Colonic mucosa (tissue), 4 donors: ENCODE measurements at places on chromosomes 13 and 19.

DNA sequence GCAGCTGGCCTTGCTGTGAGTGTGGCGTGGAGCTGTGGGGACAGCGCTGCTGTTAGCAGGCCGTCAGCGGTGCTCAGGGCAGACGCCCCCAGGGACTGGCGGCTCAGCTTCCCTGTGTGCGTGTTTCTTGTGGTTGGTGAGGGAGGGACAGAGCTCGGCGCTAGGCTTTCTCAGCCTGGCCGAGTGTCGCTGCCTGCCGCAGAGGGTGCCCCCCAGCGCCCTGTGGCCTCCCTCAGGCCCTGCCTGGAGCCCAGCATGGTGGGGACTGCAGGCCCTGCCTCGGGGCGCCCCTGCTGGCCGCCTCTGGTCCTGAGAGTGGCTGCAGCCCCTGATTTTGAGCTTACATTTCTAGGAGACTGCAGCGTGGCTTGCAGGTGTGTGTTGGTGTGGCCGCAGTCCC, 35.5 kb downstream of the DOT1L start:
- no peak for DNase-seq

DNA sequence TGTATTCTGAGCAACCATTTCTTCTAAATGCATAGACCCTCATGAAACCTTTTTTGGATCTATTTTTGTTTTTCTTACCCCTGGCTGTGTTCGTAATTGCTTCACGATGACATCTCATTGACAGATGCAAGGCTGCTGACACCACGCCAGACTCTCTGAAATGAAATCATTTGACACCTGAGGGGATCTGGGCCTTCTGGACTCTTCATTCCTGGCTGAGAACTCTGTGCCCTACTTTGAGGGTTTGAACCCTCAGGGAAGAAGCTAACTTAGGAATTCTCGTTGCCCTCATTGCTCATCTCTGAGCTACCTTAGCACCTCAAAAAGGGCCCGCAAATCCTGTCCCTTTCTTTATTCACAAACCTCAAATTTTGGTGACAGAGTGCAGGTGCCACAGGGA, 40.5 kb upstream of the NBEA start:
- DNase-seq, result no peak

GRCh38 chr13:51823359-51823758, 19.4 kb upstream of the DHRS12 start:
- DNase-seq, result no peak

DNA sequence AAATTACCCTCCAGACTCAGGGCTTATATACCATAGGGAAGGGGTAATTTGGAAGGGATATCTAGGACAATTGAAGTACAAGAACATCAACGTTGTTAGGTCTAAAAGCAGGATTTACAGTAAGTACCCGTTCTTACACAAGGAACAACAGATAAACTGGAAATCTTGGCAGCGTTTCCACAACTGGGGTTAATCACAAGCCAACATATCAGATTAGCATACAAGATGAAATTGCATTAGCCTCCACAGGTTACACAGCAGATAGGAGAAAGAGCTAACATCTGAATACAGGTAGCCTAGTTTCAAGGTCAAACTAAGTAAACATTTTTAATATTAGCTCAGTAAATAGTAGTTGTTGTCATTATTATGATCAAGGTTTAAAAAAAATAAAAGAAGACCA, 1214.0 kb upstream of the PCDH20 start:
- DNase-seq, result no peak

DNA sequence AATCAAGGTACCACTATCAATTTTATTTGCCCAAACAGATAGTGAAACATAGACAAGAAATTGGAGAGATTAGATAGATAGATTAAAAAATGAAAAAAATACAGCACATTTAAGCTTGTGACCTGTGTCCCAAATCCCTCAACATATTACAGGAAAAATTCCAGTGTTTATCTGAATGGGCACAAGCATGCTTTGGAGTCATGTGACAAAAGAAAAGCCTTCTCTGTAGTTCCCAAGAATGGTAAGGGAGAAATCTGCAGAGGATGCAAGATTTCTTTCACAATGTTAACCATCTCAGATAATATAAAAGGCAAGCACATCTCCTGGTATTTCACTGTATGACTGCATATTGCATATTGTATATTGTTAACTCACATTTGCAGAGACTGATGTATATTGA, 168.0 kb downstream of the PCDH9 start:
- DNase-seq, result no peak

- no peak for DNase-seq
Measured at GRCh38 chr19:30667227-30667626, 295.0 kb downstream of the ZNF536 start.

- DNase-seq, result no peak
Measured at GRCh38 chr13:102041544-102041943, 360.3 kb downstream of the FGF14 start.

DNA sequence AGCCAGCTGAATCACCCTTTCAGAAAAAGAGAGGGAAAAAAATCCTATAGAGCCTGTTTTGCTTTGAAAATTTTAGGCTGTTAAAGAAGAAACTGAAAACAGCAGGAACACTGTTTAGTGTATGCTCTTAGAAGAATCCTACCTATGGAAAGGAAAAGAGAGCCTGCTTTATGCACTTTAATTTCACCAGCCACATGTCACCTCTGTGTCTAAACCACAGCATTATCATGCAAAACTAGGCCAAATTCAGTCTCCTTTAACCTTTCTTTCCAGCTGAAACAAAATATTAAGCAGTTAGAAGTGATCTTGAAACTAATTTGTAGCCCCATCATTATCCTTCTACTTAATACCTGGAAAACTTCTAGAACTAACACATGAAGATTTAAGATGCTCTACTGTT, 97.2 kb upstream of the MAB21L1 start:
- no peak for DNase-seq

- peak; percentile 22 for DNase-seq
Measured at GRCh38 chr13:43303033-43303729, 279.8 kb downstream of the DNAJC15 start.

DNA sequence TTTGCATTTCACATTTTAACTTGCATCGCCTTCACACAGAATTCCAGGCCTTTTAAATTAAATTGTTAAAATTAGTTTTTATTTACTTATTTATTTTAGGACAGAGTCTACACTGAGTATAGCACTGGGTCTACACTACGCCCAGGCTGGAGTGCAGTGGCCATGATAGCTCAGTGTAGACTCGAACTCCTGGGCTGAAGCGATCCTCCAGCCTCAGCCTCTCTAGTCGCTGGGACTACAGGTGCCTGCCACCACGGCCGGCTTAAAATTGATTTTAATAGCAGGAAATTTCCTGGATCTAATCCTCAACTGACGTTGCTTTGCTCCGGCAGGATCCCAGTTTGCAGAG, 301 bp upstream of the ZNF610 start:
- DNase-seq, result no peak

DNA sequence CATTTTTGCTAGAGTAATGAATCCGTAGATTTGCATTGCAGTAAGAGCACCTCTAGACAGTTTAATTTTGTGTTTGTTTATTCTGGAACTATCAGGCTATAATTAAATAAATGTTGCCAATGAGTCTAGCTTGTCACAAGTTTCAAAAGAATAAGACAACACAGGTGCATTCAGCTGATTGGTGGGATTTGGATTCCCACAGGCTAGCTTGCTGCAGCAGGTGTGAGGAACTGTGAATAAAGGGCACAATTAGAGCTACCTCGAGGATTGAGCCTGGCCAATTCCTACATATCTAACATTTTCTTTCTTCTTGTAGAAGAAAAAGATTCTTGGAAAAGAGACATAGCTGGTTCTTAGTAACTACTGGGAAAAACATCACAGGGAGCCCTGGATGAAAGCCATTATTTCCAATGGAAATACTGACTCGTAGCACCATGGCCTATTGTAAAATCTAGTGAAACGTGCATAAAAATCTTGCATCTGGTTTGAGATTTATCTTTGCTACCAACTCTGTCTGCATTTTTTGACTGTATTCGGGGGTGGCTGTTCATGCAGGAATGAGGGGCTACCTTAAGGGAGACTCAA, 360.9 kb downstream of the FGF9 start:
- DNase-seq, result no peak

DNA sequence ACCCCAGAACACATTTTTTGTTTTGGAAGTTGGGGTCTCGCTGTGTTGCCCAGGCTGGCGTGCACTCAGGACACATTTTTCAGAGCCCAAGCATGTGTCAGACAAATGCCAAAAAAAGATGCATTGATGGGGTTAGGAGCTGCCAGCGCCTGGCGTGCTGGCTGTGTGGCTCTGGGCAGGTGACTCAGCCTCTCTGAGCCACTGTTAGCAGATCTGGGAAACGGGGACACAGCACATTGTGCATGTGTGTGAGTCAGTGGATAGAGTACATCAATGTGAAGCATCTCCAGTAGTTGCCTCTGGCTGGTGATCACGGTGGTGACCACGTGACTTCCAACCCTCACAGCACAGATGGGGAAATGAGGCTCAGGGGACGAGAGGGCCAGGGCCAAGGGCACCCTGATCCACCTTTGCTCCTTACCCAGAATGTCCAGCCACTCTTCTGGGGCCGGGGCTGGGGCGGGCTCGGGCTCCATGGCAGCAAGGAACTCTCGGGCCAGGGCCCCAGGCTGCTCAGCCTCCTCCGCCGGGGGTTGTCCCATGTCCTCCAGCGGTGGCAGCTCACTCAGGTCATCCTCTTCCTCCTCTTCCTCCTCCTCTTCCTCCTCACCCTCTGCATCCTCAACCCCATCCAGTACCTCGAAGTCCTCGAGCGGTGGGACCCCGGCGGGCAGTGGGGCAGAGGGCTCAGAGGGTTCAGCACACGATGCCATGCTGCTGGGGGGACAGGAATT, 1.9 kb downstream of the FKBP8 start:
- DNase-seq, result no peak

DNA sequence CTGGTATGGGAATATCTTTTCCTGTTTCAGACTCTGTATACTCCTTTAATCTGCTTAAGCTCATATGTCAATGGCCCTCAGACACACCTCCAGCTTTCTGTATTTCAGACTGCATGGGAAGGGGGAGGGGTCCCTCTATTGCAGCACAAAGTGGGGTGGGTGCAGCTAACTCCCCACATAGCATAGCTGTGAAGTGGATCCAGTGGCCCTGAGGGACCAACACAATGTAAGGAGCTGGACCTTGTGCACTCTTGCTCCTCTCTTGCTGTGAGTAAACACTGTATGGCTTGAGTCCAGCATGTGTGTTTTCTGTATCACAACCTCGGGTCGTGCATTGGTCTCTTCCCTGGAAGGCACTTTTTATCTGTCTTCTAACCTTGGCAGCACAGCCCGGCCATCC, 669.9 kb downstream of the PCDH9 start:
- no peak for DNase-seq

- no peak for DNase-seq
Measured at GRCh38 chr13:65638572-65639168, 1591.5 kb downstream of the PCDH9 start.

DNA sequence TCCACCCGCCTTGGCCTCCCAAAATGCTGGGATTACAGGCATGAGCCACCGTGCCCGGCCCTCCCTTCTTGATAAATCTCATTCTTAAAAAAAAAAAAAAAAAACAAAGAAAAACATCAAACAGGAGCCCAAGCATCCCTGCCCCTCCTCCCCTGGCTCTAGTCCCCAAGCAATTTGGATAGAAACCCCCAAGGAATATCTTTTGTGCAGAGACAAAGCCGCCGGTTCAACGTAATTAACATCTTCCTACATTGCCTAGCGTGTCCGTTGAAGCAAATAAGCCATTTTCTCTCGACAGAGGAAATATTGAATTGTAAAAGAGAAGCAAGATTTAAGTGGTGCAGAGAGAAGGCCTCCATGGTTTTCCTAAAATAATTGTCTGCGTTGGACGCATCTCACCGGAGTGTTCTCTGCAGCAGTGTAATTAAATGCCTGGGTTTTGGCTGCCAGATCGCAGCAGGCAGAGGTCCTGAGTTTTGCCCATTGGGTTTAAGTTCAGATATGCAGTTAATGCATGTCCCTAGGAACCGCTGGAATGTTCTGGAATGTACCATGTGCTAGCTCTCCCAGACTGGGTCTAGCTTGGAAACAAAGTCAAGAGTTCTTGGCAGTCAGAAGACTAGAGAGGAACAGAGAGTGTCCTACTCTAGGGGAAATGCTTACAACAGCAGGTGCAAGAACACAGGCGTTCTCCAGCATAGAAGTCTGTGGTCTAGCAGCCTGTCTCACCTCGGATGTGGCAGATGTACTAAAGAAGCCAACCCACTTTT, 30.8 kb downstream of the PIN1 start:
- DNase-seq, result no peak

- no peak for DNase-seq
Measured at GRCh38 chr13:106372199-106373155, 163.0 kb downstream of the EFNB2 start.

- no peak for DNase-seq
Measured at GRCh38 chr13:24827799-24828198, 63.8 kb downstream of the RNF17 start.

DNA sequence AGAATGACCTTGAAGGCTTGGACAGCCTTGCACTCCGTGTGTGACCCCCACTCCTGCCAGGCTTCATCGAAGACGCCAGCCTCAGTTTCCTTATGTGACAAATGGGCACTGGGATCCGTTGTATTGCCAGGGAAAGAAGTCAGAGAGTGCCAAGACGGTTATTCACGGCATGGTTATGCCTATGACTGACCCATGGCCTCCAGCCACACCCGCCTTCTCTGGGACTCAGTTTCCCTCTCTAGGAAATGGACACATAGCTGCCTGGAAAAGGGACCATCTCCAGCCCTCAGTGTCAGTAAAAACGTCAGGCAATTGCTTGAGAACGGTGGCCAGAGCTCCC, 915 bp upstream of the UBE2S start:
- DNase-seq, result no peak

GRCh38 chr13:104920091-104920490, 1615.4 kb downstream of the EFNB2 start:
- no peak for DNase-seq

DNA sequence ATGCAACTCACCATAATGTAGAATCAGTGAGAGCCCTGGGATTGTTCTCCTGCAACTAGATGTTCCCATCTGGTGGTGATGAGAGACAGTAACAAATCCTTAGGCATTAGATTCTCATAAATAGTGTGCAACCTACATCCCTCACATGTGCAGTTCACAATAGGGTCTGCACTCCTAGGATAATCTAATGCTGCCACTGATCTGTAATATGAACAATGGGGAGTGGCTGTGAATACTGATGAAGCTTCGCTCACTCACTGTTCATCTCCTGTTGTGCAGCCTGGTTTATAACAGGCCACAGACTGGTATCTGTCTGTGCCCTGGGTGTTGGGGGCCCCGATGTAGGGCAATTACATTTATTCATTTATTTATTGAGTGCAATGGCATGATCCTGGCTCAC, 86.9 kb downstream of the ZNF254 start:
- no peak for DNase-seq

GRCh38 chr19:13353625-13354024, 152.7 kb downstream of the CACNA1A start:
- no peak for DNase-seq

DNA sequence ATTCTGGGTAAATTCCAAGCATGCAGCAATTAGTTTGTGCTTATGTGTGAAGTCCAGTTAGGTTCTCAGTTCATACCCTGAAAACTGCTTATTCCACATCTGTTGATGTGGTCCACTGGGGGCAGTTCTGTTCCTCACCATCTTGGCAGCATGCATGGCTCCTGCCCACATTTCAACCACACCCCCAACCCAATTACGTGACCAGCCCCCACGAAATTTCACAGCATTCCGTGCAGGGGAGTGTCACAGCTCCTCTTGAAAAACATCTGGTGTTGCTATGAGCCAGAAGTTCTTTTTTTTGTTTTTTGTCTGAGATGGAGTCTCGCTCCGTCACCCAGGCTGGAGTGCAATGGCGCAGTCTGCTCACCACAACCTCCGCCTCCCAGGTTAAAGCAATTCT, 9.1 kb upstream of the ERVK3-1 start:
- DNase-seq, result no peak
